Head of caudate nucleus (tissue), 42 donors: ENCODE measurements at places on chromosomes 4 and X.

- DNase-seq, result no peak
These were observed 139.8 kb downstream of the PTTG2 start for GRCh38 chr4:38099908-38100407.

- no peak for DNase-seq
These were observed 140.4 kb upstream of the MAD2L1 start for GRCh38 chr4:120207021-120207420.

DNA sequence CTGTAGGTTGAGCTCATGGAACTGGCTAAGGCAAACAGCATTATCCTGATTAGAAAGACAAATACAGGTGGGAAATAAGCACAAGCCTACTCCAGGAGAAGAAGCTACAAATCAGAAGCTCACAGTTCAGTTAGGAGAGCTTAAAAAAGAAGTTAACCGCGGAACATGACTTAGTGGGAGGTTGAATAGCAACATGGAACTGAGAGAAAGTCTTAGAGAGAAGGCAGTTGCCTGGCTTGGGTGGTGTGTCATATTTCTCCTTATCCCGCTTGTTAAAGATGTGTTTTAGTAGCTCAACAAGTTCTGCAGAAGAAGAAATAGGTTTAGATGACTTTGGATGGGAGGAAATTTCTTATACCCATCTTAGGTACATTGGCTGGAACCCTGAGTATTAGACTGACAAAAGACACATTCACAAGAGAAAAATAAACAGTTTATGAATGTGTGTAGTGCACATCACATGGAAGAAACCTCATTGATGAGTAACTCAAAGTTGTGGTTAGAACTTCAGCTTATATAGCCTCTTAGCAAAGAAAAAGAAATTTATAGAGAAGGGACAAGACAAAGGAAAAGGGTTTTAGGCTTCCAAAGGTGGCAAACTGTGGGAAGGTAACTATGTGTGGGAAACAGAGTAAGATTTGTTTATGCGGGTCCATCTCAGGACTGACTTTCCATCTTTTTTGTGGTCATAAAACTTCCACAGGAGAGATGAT lies 37.4 kb upstream of the RXFP1 start:
- no peak for DNase-seq

- DNase-seq, result no peak
These were observed 77.5 kb downstream of the UCHL1 start for GRCh38 chr4:41334182-41334581.

DNA sequence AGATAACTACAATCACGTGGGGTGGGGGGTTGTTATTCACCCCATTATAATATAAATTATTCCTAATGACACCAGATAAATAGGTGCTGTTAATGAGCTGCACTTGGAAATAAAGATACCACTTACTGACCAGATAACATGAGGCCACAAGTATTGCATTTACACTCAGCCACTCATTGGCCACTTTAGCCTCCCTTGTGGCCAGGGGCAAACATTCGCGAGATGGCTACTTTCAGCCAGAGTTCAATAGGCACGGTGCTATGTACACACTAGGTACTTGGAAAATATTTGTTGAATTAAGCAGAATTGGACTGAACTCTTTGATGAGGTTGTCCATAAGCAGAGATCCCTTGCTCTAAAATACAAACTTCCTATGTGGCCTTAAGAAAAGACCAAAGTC lies 713.7 kb upstream of the TENM3 start:
- DNase-seq, result no peak

- DNase-seq, result no peak
These were observed 36.3 kb downstream of the MGARP start for GRCh38 chr4:139243448-139244365.

- no peak for DNase-seq
These were observed 84.1 kb upstream of the GK2 start for GRCh38 chr4:79492148-79492547.

DNA sequence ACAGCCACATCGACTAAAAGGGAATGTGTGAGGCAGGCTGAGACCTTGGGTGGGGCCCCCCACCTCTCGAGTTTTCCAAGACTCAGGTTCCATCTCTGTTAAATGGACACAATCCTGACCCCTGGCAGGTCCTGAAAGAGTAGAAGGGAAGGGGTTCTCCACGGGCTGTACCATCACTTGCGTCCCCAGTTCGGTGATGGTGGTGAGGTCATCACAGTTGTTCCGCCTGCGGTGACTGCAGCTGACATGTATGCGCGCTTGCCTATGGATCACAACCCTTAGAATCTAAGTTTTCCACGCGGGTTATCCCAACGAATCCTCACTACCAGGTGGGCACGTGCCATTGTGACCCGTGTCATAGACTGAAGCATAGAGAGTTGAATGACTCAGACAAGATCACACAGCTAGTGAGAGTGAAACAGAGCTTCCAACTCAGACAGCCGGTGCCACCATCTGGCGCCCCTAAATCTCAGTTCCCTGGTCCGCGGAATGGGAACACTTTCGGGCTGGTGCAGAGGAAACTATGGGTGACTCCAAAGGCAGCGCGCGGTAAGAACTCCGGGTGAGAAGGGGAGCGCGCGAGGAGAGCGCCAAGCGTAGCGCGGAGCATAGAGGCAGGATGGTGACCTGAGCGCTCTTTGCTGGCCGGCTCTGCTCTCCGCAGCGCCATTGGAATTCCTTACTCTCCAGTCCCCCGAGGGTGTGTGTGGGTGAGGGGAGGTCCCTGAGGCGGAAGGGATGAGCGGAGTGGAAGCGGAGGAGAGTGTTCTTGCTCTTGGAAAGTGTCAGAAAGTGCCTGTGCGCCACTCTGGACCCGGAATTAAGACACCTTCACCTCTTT lies 10.5 kb downstream of the MSX1 start:
- no peak for DNase-seq

DNA sequence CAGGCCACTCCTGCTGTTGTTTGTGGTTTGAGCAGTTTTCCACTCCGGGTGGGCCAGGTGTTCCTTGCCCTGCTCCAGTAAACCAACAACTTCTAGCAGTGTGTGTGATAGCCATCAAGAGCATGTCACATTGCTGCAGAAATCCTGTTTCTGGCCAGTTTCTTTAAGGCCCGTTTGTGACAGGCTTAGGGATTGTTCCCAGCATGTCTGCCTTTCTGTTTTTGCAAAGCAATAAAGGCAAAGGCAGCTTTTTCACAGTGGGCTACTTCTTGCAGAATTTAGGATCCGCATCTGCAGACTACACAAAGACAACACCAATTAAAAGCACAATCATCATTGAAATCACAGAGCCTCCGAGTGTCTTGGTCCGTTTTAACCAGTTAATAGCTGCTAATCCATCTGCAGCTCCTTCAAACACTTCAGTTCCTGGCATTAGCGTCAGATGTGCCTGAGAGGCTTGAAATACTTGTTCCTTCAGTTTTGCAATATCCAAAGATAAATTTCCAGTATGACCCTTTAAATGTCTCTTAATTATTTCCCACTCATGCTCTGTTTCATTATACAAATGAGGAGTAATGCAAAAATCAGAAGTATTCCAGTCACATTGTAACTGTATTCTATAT lies 65.1 kb downstream of the ADAM29 start:
- DNase-seq, result no peak

- DNase-seq, result no peak
These were observed 22.6 kb downstream of the L1CAM start for GRCh38 chrX:153863251-153863991.

DNA sequence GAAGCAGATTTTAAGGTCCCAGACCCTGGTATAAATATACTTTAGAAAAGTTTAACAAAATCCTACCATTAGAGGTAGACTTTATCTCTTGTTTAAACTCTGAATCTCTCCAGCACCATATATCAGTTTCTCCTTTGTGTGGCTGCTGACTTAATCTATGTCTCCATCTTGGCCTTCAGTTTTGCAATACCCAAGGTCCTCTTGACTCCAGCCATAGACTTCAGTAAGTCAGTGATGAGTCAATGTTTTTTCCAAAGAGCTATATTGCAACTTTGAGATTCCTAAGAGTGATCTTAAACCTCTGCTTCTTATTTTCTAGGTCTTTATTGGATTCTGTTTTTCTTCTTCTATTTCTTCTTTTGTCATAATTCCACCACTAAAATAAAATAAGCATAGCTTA lies 50.8 kb upstream of the ADGRL3 start:
- no peak for DNase-seq

- peak; percentile 10 for DNase-seq
These were observed 49.0 kb downstream of the SPANXA2 start for GRCh38 chrX:141638550-141638949.

DNA sequence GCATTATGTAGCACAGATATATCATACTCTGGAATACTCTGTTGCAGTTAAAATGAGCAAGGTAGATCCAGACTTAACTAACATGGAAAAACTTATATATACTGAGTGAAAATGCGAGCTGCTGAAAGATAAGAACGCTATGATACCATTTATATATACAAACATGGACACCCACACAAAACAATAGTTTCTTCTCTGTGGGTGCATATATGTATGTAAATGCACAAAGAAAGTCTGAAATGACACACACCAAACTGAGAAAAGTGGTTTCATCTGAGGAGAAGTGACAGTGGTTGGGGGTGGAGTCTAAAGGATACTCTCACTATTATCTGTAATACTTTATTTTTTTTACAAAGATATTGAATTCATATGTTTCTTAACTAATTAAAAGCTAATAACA lies 12.2 kb upstream of the FGF2 start:
- DNase-seq, result no peak

- peak; percentile 40 for DNase-seq
These were observed 69.8 kb downstream of the RPS3A start for GRCh38 chr4:151169223-151169622.
